Common myeloid progenitor, CD34-positive (primary cell): ENCODE measurements at places on chromosomes 7 and 10.
A peak's percentile ranks its signal among the peaks of the same experiment; 100 is the strongest.

- DNase-seq: no peak
Measured at GRCh38 chr10:96359616-96360015, 814 bp upstream of the OPALIN start.

DNA sequence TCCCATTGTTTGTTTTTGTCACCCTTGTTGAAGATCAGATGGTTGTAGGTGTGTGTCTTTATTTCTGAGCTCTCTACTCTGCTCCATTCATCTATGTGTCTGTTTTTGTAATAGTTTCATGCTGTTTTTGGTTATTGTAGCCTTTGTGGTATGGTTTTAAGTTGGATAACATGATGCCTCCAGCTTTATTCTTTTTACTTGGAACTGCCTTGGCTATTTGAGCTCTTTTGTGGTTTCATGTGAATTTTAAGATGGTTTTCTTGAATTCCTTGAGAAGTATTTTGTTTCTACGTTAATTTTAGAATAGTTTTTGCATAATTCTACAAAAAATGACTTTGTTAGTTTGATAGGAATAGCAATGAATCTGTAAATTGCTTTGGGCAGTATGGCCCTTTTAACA, 170.0 kb upstream of the IGFBP3 start:
- no peak for DNase-seq

- no peak for DNase-seq
Measured at GRCh38 chr7:128017862-128018845, 13.1 kb downstream of the LRRC4 start.

- DNase-seq: no peak
Measured at GRCh38 chr10:132113206-132113605, 47.5 kb downstream of the JAKMIP3 start.

DNA sequence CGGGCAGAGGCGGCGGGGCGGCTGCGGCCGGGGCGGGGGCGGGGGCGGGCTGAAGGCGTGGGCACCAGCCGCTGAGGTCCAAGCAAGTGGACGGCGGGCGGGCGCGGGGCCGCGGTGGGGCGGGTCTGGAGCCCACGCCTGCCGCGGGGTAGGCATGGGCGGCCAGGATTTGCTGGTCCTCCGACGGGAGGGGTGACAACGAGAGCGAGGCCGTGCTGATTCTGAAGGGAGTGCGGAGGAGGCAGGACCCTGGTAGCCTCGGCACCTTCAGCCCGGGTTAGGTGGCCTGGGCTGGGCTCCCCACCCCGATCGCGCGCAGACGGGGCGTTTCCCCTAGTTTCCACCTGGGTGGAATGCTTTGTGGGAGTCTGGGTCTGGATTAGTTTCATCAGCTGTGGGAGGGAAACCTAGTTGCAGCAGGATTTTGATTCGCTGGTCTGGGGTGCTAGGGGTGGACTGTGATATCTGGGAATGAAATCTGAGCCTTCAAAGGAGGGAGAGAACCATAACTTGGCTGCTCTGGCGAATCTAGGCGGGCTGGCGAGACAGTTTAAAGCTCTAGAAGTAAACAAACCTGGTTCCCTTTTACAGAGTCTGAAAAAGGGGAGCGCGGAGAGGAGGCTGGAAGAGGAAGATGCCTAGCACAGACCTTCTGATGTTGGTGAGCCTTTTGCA, 609 bp downstream of the SGPL1 start:
- peak; percentile 60 for DNase-seq

GRCh38 chr7:105473163-105473562, 48.9 kb downstream of the PUS7 start:
- no peak for DNase-seq

- peak; percentile 76 for DNase-seq
Measured at GRCh38 chr7:140876519-140877248, 48.0 kb downstream of the BRAF start.

DNA sequence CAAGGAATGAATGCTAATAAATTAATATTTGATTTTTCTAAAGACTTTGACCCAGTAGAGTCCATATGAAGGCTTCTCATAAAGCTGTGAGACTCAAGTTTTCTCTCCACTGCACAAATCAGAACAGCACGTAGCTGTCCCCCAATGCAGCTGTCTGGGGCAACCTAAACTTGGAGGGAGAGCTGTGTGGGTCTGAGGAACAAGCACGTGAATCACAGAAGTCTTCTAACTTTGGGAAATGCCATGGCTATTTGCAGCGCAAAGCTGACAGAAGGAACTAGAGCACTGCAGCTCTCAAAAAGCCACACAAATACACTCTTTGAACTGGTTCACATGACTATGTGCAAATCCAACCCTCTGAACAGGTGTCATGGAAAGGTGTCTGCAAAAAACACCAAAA, 47.9 kb downstream of the COL1A2 start:
- no peak for DNase-seq

- DNase-seq: no peak
Measured at GRCh38 chr7:150952331-150953050, 25.6 kb downstream of the KCNH2 start.

DNA sequence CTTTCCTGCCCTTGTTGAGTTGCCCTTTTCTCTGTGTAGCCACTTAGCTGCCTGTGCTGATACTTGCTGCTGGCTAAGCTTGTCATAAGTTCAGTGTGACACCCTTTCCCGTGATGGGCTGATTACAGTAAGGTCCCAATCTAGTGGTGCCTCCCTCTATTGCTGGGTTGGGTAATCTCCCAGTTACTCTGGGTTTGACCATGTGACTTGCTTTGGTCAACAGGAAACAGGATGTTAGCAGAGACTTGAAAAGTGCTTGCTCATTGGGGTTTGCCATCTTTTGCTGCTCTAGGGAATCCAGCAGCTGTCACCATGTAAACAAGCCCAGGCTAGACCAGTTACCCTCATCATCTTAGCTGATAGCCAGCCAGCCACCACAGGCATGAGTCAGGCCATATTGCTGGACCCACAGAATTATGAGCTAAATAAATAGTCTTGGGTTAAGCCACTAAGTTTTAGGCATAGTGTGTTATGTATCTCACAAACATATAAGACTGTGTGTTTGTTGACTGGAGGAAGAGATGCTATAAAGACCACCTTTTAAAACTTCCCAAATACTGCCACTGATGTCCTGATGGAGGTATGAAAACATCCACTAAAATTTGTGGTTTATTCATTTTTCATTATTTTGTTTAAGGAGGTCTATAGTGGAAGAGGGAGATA, 4.0 kb upstream of the LEP start:
- peak; percentile 91 for DNase-seq

DNA sequence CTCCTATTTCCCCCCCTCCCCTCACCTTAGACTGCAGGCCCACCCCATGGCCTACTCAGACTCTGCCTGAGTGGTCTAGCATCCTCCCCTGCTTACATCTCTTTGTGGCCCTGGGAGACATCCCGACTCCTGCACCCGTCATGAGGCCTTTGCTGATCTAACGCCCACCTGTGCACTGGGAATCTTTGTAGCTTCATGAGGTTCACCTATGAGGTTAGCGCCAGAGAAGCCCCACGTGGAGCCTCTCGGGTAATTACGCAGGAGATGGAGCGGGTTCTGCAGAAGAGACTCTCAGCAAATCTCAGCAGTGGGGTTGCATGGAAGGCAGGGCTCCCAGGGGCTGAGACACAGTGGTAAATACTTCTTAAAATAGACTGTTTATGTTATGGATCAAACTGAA, 43.5 kb upstream of the HSPA12A start:
- DNase-seq: no peak

- no peak for DNase-seq
Measured at GRCh38 chr7:98493030-98493778, 92.3 kb upstream of the BAIAP2L1 start.

DNA sequence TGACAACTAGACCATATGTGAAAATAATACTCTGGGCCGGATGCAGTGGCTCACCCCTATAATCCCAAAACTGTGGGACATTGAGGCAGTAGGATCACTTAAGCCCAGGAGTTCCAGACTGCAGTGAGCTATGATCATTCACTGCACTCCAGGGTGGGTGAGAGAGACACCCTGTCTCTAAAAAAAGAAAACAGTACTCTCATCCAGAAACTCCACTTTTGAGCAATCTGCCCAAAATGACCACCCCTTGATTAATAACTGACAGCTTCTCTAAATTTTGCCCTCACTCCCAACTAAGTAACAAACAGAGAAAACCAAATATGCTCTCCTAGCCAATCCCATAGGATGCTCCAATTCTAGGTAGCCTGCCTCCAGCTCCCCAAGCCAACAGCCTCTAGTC, 62.5 kb upstream of the AKR1E2 start:
- no peak for DNase-seq

DNA sequence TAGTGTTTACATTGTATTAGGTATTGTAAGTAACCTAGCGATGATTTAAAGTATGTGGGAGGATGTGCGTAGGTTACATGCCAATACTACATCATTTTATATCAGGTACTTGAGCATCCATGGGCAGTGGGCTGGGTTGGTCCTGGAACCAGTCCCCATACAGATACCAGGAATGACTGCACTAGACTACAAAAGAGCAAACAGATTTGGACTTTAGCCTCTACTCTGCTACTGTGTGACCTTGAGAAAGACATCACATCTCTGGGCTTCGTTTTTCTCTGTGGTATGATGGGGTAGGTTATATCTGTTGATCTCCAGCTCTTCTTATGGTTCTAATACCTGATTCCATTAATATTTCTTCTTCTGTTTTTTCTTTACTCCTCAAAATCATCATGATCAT, 412.5 kb upstream of the LRGUK start:
- DNase-seq: no peak

GRCh38 chr10:436911-437665, 252.4 kb downstream of the DIP2C start:
- no peak for DNase-seq

GRCh38 chr7:46387646-46388045, 466.6 kb upstream of the IGFBP3 start:
- no peak for DNase-seq

DNA sequence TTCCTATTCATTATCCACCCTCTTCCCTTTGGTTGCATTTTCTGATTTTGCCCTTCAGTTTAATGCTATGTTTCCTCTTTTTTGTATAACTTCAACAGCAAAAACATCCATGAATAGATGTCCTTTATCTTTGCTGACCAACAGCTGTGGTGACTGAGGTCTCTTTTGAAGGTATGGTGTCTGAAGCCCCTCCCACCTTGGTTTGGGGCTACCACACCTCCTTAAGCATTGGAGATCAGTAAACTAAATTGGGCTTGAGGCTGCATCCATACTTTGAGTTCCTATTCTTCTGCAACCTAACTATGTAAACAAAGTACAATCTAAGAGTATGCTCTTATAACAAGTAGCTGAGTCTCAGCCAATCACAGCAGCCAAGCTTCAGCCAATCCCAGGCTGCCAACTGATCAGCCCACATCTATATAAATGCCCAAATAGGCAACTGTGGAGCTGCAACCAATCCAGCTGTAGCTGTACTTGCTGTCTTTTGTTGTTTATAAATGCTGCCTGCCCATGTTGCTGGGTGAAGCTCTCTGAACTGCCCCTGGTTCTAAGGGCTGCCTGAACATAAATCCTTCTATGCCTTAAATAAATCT, 69.4 kb upstream of the PDLIM1 start:
- DNase-seq: peak; percentile 46

DNA sequence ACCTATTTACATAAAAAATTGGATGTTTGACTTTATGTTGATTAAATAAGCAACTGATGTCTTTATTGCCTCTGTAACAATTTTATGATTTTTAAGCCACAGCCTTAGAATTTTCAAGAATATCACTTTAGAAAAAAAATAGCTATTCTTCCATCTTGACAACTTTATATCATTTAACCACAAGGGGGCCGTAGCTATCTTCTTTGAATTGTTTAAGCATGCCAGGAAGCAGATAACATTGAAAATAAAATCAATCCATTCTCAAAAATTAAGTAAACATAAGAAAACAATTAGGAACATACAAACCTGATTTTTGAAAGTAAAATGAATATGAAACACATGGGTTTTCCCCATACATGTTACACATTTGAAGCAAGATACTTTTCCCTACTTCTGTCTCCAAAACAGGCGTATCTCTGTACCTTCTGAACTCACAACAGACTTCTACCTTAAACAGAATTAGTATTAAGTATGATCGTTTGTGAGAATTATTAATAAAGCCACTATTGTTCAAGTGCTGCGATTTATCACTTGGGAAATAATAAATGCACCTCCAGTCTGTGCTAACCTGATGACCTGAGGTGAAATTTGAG, 209.0 kb downstream of the CACNA2D1 start:
- peak; percentile 58 for DNase-seq

DNA sequence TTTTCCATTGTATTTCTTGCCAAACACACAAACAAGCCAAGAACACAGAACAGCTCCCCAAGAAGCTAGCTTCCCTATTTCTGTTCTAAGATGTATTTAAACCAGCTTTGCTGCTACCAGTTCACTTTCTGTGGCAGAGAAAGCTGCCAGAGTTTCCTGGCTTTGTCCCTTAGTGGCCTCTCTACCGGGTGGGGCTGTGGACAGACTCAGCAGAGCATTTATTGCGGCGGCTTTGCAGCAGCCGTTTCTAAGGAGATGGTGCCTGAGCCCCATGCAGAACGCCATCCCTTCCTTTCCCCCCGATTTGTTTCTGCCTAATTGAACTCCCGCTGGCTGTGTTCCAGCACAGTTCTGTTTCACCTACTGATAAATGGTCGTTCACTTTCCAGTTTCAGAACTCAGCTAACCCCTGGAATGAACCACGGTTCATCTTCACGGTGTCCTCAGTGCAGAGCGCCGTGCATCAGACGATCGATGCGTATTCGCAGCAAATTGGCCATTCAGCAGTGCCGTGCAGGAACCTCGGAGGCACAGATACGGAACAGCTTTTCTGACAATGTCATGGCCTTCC, 33.8 kb upstream of the SFMBT2 start:
- DNase-seq: peak; percentile 21

DNA sequence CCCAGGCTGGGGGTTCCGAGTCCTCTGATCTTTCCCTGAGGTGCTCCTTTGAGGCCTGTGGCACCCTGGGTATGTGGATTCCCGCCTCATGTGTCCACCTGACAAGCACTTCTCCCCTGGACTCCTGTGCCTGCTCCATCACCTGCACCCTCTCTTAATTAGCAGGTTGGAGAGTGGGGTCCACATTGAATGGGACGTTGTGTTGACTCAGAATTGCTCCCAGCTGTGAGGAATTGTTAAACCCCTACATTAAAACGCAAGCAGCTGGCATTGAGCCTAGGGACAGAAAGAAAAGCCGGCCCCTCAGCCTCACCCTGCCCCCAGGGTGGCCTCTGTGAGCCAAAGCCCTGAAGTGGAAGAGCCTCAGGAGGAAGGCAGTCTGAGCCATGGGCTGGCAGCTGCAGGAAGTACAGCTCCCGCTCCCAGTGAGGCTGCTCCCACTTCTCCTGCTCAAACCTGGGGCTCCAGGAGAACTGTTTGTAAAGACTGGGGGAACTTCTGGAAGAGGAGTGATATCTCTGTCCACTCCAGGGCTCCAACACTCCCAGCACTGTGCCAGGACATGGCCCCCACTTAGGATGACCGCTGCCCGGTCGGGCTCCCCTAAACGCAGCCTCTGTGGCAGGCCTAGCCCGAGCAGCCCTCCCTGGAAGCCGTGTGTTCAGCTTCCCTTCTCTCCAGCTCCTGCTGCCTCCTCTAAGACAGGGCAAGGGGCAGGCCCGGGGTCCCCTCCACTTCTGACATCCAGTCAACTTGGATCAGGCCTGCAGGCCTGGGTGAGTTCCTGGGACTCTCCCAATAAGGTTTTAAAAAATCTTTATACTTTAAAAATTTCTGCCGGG, 1.8 kb upstream of the OPN4 start:
- DNase-seq: no peak

- DNase-seq: no peak
Measured at GRCh38 chr10:127576740-127577161, 27.6 kb downstream of the NPS start.

- DNase-seq: no peak
Measured at GRCh38 chr10:51375790-51376189, 301.5 kb downstream of the PRKG1 start.

GRCh38 chr7:33650828-33651227, 254.5 kb upstream of the BMPER start:
- no peak for DNase-seq
